ENCODE measurements at places on chromosomes 2 and 18.

GRCh38 chr2:190503088-190503487 is 31.4 kb downstream of the NEMP2 start:
- no peak for DNase-seq

- no peak for DNase-seq
These were observed 107.4 kb downstream of the ARL6IP6 start for GRCh38 chr2:152825834-152826233.

DNA sequence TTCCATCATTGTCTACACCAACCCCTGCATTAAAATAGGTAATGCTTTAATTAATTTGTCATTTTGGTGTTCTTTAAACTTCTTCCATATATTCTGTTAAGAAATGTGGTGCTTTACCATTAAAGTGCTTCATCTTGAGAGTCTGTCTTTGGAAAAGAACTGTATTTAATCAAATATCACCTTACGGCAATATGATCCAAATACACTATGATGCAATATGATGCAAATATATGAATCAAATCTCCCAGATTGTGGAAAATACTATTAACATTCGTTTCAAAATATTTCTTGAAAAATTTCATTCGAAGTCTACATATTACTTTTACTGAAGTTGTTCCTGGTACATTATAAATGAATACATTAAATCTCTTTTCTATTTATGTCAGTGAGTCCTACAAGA is 23.0 kb downstream of the VPS4B start:
- no peak for DNase-seq

- DNase-seq = no peak
These were observed 53.8 kb downstream of the SEMA4F start for GRCh38 chr2:74707837-74708236.

DNA sequence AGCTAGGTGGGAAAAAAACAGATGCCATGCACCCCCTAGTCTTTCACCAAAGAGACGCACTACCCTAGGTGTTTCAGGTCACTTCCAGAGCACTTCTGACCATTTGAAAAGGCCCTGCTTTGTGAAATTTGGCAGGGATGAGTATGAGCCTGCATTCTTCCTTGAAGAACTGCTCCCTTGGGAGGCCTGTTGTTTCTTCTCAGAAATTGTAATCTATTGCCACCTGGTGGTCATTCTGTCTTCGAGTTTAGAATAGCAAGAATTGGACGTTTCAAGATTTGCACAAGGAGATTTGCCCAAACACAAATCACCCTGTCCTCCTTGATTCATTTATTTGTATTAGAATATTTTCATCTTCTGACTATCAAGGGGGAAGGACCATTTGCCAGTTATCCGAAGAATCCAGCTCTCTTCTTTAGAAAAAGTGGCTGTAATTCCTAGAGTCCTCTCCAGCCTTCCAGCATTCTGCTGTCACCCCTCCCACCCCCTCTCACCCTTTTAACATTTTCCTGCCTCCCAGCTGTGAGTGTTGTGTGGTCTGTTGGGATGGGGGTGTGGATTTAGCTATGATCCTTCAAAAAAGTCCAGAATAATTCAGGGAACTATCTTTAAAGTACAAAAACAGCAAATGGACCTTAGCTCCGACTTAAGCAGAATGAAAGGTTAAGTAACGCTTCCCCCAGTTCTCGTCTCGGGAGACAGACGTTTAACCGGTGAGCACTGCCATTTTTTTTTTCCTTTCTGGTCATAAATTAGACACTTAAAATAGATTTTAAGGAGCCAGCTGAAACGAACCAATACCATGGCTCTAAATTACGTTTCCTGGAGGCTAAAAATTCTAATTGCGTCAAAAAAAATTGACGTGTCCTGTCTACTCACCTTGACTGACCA is 3.7 kb upstream of the GAD1 start:
- DNase-seq = no peak

DNA sequence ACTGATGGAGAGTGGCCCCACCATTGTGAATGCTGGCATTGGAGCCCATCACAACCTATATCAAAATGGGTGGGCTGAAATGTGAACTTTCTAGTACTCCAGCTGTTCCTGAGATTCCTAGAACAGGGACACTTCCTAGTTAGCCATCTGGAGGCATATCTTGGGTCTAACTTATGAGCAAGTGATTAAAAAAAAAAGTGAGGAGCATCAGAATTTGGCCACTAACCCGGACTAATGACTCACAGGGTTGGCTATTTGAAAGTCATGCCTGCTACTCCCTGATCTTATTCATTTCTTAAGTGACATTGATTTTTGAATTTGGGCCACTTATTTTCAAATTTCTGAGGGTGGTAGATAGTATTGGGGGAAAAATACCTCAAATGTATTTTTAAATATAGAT is 216.6 kb downstream of the HRH4 start:
- DNase-seq = no peak
